CD14-positive monocyte (primary cell): ENCODE measurements at places on chromosomes 3 and 15.

GRCh38 chr3:34140616-34141015, 342.2 kb downstream of the PDCD6IP start:
- peak; percentile 31 for DNase-seq

GRCh38 chr15:47565949-47566348, 151.4 kb upstream of the SEMA6D start:
- DNase-seq, result no peak

DNA sequence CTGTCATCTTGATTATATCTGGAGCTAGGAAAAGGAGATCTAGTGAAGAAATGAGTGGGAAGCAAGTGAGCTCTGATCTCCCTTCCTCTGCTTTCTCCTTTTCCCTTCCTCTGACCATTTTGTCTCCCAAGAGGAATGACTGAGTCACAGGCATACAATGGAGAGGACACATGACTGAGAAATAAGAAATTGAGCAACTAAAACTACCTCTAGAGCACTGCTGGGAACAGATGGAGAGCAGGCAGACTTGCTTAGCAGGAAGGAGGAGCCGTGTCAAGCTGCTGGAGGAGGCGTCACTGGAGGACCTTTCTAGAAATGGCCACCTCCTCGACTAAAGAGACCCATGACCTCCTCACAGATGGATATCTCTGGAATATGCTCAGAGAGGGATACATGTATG, 66.9 kb upstream of the MYO5C start:
- no peak for DNase-seq

DNA sequence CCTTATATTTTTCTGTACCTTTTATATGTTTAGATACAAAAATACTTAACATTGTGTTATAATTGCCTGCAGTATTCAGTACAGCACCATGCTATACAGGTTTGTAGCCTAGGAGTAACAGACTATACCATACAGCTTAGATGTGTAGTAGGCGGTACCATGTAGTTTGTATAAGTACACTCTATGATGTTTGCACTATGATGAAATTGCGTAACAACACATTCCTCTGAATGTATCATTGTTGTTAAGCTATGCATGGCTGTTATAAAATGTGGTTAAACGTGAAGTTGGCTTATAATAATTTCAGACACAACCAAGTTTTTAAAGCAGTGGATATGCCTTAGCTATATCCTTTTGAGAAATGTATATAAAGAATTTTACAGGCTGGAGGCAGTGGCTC, 328.3 kb downstream of the PLCL2 start:
- no peak for DNase-seq

- no peak for DNase-seq
Measured at GRCh38 chr3:43327582-43327979, 41.2 kb downstream of the SNRK start.

GRCh38 chr15:79101866-79102581, 11.4 kb upstream of the RASGRF1 start:
- DNase-seq, result no peak

- no peak for DNase-seq
Measured at GRCh38 chr3:70952033-70952747, 631.3 kb downstream of the FOXP1 start.

- no peak for DNase-seq
Measured at GRCh38 chr3:45736707-45737106, 47.5 kb downstream of the SACM1L start.

GRCh38 chr3:86993704-86994103, 2.8 kb upstream of the VGLL3 start:
- DNase-seq, result no peak

GRCh38 chr3:114553949-114554593, 260.2 kb downstream of the TIGIT start:
- no peak for DNase-seq

DNA sequence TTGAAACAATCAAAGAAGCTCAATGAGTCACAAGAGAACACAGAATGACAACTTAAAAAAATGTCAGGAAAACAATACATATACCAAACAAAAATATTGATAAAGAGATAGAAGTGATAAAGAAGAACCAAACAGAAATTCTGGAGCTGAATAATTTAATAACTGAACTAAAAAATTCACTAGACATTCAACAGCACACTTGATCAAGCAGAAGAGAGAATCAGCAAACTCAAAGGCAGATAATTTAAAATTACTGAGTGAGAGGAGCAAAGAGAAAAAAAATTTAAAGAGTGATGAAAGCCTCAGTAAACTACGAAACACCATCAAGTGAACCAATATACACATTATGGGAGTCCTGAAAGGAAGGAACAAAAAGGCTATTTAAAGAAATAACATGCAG, 61.9 kb downstream of the SERP1 start:
- no peak for DNase-seq

- DNase-seq, result no peak
Measured at GRCh38 chr3:138032567-138032966, 22.6 kb downstream of the CLDN18 start.

- no peak for DNase-seq
Measured at GRCh38 chr3:195265363-195265976, 5.5 kb downstream of the XXYLT1 start.
